Dermis lymphatic vessel endothelial cell (primary cell): ENCODE measurements at places on chromosomes 6 and 20. TPM values are rescaled to one million over a fixed set of nuclear protein-coding genes. Genes with fewer than 3 reads are reported as not detected.

Gene RTN4IP1
- total RNA-seq, result 2.8 and 3.8 TPM in 2 replicates

Gene PGC
- total RNA-seq, result not detected in 2 replicates

Gene ARFGEF3
- 1.7 and 2.5 TPM in 2 replicates for total RNA-seq

Gene CLDN20
- not detected in 2 replicates for total RNA-seq

Gene OXT
- not detected in 2 replicates for total RNA-seq

Gene AVP
- not detected in 2 replicates for total RNA-seq

Gene HTR1E
- not detected in 2 replicates for total RNA-seq

Gene VARS1
- total RNA-seq, result 31.2 and 36.4 TPM in 2 replicates

Gene FOXP4
- 3.8 and 3.9 TPM in 2 replicates for total RNA-seq

Gene MOG
- total RNA-seq, result not detected in 2 replicates

Gene SRXN1
- 20.2 and 24.1 TPM in 2 replicates for total RNA-seq

Gene PCK1
- not detected in 2 replicates for total RNA-seq

Gene EEF1A2
- total RNA-seq, result 5.8 and 7.9 TPM in 2 replicates

Gene MUC22
- not detected in 2 replicates for total RNA-seq

Gene FILIP1
- 0.52 and 0.98 TPM in 2 replicates for total RNA-seq

Gene RTEL1
- 4.7 and 5.6 TPM in 2 replicates for total RNA-seq

Gene DDX43
- total RNA-seq, result 0.33 TPM in 1 of 2 replicates, not detected in the other

Gene BNIP5
- total RNA-seq, result not detected in 2 replicates
